ENCODE measurements at places on chromosomes 3 and 15.
A peak's percentile ranks its signal among the peaks of the same experiment; 100 is the strongest.

DNA sequence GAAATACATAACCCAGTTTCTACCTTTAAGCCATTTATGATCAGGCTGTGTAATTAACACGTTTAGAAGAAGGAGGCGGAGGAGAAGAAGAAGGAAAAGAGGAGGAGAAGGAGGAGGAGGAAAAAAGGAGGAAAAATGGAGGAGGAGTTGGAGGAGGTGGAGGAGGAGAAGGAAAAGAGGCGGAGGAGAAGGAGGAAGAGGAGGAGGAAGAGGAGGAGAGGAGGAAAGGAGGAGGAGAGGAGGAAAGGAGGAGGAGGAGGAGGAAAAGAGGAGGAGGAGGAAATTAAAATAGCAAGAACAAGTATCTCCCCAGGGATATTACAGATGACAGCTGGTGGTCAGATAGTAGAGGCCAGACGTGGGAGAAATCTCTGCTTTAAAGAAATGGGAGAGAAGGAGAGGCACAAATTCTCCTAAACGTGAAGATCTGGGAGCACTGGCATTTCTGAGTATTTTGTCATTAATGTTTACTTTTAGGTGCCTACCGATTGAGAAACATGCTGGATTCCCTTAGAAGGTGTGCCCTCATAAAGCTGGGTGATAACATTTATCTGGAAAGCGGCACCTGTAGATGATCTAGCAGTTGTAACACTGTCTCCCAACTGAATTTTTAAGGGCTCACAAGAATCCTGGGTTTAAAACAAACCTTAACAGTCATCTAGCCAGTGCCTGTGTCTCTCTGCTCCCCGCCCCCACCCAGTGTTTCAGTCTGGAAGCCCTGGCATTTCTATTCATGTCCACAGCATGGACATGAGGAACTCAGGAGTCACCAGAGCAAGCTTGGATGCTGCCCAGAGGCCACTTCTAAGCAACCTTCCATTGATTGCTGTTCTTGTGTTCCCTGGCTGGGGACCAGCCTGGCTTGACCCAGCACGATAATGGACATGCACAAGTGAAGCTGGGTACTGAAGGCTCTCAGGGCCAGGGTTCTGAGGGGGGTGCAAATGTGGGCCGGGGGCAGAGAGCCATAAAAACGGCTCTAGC, 75.2 kb downstream of the CHRNA7 start:
- peaks cover 7% of the 10 kb centered on the region for H3K4me1 ChIP-seq
- peaks cover 22% of the 10 kb centered on the region for H3K27me3 ChIP-seq
- no peaks in the 10 kb centered on the region for H3K36me3 ChIP-seq
- no peak for DNase-seq
- no peak overlapping the region for H3K4me3 ChIP-seq
- no peak overlapping the region for H3K27ac ChIP-seq

GRCh38 chr3:61877359-61878138, 316.2 kb downstream of the PTPRG start:
- no peak overlapping the region for H3K27ac ChIP-seq
- DNase-seq: no peak
- no peaks in the 10 kb centered on the region for H3K36me3 ChIP-seq

GRCh38 chr3:45841757-45842491, at the start of gene LZTFL1:
TSS of gene LZTFL1 (minus strand) at chr3:45842119. CDS start at chr3:45841991, 128 bp downstream.
- DNase-seq: peak; percentile 89
- H3K36me3 ChIP-seq: no peaks in the 10 kb centered on the region
- peak within 1 kb of the TSS; percentile 88 for H3K27ac ChIP-seq
- no peaks in the 10 kb centered on the region for H3K27me3 ChIP-seq
- peaks cover 15% of the 10 kb centered on the region for H3K4me1 ChIP-seq
- H3K4me3 ChIP-seq: peak within 1 kb of the TSS; percentile 95

GRCh38 chr3:140096037-140096436, 161.1 kb downstream of the CLSTN2 start:
- H3K4me3 ChIP-seq: no peak overlapping the region
- H3K36me3 ChIP-seq: no peaks in the 10 kb centered on the region
- DNase-seq: no peak
- peaks cover 11% of the 10 kb centered on the region for H3K27me3 ChIP-seq
- no peaks in the 10 kb centered on the region for H3K4me1 ChIP-seq

DNA sequence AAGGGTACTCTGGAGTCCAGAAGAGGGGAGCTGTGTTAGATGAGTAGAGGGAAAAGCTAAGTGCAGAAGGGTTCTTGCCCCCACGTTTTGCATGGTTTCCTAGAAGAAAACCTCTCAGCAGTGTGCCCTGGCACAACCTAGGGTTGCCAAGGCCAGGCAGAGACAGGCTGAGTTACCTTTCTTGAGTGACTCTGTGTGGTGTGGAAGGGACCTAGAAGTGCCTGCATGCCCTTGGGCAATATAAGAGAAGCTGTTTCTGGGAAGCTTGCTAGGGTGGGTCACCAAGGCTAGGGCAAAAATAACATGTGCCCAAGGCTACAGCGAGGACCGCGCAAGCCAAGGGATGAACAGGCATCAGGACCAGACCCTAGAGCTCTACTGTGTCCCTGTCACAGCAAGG, 3.4 kb upstream of the SAMD7 start:
- H3K36me3 ChIP-seq: peaks cover 2% of the 10 kb centered on the region
- no peak for DNase-seq
- peaks cover 6% of the 10 kb centered on the region for H3K27me3 ChIP-seq

DNA sequence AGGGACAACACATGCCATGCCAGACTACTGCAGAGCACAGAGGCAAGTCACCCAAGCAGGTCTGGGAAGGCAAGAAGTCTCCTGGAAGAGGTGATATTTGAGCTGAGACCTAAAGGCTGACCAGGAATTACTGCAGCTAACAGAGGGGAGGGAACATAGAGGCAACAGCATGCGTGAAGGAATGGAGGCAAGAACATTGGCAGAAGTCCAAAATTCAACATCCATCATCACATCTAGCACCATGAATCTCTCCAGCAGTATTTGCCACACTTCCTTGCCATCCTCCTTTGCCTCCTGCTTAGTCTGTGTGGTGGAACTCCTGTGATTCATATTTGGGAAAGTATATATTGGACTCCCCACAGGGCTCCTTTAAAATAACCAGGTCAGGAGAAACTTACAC, 870 bp upstream of the TSEN2 start:
- H3K27me3 ChIP-seq: no peaks in the 10 kb centered on the region
- peak overlapping the region; percentile 98 for H3K4me3 ChIP-seq
- H3K4me1 ChIP-seq: peaks cover 56% of the 10 kb centered on the region
- DNase-seq: no peak
- peak overlapping the region; percentile 86 for H3K27ac ChIP-seq

DNA sequence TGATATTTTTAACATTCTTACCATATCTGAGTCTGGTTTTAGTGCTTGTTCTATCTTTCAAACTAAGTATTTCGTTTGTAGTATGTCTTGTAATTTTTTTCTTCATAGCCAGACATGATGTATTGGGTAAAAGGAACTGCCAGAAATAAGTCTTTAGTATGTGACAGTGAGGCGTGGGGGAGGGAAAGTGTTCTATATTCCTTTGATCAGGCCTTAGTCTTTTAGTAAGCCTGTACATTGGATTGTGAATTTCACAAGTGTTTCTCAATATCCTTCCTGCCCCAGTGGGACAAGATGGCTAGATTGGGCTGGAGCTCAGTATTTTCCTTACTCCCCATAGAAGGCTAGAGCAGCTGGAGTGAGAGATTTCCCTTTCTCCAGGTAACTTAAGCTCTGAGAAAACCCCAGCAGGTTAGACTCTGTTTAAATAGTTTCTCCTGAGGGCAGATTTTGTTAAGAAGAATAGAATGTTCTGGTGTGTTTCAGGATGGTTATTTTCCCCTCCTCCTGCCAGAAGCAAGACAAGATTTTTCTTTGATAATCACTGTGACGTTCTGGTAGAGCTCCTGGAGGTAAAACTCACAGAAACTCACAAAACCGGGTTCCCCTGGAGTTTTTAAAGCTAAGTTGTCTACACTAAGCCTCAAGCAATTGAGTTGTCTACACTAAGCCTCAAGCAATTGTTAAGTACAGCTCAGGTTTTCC, 140.7 kb upstream of the ARPP21 start:
- no peak for DNase-seq
- H3K4me1 ChIP-seq: no peaks in the 10 kb centered on the region

DNA sequence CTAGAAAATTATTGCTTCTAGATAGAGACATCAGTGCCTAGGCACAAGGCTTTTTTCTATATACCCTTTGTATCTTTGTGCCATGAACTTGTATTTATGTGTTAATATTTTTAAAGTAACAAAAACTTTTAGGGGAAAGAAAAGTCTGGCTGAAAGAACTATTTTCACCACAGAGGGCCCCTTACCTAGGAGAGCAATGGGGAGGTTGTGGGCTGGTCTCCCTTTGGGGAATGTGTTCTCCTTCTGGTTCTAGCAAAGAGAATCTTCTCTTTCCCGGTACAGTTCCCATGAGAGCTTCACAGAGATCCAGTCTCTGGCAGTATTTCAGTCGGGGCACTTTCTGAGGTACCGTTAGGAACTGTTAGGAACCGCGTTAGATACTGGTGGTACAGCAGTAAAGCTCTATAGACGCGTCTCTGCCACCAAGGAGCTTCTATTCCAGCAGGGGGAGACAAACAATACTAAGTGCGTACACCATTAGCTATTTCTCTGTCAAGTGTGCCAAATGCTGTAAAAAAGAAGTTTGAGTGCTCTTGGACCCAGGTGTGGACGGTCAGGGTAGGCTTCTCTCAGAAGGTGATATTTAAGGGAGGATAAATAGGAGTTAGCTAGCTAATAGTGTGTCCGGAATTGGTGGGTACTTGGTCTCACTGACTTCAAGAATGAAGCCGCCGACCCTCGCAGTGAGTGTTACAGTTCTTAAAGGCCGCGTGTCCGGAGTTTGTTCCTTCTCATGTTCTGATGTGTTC, 4.6 kb upstream of the EPB42 start:
- no peaks in the 10 kb centered on the region for H3K36me3 ChIP-seq
- H3K27me3 ChIP-seq: peaks cover 6% of the 10 kb centered on the region
- DNase-seq: peak; percentile 58
- H3K4me3 ChIP-seq: peak overlapping the region; percentile 36
- H3K4me1 ChIP-seq: peaks cover 9% of the 10 kb centered on the region

DNA sequence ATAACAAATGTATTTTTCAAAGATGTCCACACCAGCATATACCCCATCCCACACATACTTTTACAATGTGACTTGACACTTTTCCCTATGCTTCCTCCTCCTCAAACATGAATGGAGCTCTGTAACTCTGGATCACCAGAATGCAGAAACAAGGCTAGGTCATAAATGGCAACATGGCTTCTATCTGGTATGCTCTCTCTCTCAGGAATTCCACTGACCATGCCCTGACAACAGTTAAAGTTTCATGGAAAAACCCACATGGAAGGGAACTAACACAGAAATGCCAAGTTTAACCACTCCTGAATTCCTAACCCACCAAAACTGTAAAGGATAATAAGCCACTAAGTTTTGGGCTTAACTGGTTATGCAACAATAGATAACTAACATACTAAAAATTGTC, 19.9 kb downstream of the MYO9A start:
- H3K4me3 ChIP-seq: no peak overlapping the region
- H3K27ac ChIP-seq: no peak overlapping the region
- H3K27me3 ChIP-seq: no peaks in the 10 kb centered on the region
- H3K4me1 ChIP-seq: no peaks in the 10 kb centered on the region

DNA sequence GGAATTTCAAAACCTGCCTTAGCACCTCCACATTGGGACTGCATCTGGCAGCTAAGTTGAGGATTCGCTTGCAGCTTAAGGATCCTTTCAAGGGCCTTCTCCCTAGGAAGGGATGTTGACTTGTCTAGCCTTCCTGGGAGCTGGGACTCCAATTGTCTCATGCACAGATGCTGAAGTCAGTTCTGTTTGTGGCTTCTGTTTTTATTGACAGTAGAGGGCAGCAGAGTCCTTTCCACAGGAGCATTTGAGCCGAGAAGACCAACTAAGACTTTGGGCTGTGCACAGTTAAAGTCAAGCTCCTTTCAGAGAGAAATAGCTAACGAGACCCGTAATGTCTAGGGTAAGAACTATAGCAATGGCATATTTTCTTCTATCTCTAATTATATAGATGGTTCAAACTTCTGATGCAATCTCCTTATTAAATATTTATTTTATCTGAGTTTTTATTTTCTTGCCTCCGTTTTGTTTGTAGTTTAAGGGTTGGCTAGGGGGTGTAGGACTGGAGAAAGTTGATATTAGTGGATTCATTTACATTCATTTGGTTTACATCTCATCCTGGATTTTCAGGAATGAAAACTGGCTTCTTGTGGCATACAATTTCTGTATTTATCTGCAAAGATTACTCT, 59.7 kb upstream of the KBTBD8 start:
- H3K27me3 ChIP-seq: peaks cover 38% of the 10 kb centered on the region
- H3K4me3 ChIP-seq: no peak overlapping the region
- no peak overlapping the region for H3K27ac ChIP-seq
- H3K36me3 ChIP-seq: no peaks in the 10 kb centered on the region
- DNase-seq: peak; percentile 40

GRCh38 chr3:14617508-14618023, 34.0 kb upstream of the CCDC174 start:
- H3K27me3 ChIP-seq: peaks cover 35% of the 10 kb centered on the region
- no peak overlapping the region for H3K27ac ChIP-seq
- no peaks in the 10 kb centered on the region for H3K4me1 ChIP-seq

DNA sequence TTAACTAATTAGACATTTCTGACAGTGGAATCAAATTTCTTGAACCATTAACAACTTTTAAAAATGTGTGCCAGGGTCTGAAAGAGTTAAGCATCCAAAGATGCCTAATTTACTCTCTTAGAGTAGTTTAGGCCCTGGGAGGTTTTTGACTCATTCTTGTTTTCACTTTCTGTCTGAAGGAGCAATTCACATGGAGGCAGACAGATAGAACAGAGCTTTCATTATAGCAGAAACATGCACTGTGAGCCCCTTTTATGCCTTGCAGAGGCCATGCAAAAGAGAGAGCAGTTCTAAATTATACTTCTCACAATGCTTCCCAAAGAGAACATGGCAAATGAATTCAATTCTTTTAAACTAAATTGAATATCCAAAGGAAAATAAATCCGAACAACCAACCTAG, 554.8 kb downstream of the MFSD1 start:
- DNase-seq: no peak
- no peaks in the 10 kb centered on the region for H3K36me3 ChIP-seq
- H3K4me3 ChIP-seq: no peak overlapping the region
- no peaks in the 10 kb centered on the region for H3K4me1 ChIP-seq

GRCh38 chr15:92930054-92930621, 30.0 kb downstream of the CHD2 start:
- DNase-seq: no peak

DNA sequence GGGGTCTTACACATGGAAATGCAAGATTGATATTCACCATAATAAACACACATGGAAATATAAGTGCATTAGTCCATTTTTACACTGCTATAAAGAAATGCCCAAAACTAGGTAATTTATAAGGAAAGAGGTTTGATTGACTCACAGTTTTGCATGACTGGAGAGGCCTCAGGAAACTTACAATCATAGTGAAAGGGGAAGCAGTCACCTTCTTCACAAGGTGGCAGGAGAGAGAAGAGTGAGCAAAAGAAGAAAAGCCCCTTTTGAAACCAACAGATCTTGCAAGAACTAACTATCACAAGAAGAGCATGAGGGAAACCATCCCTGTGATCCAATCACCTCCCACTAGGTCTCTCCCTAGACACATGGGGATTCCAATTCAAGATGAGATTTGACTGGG, 111.7 kb upstream of the TP63 start:
- H3K4me1 ChIP-seq: peaks cover 15% of the 10 kb centered on the region
- no peak for DNase-seq
- H3K36me3 ChIP-seq: peaks cover 22% of the 10 kb centered on the region
- no peak overlapping the region for H3K4me3 ChIP-seq
- no peak overlapping the region for H3K27ac ChIP-seq
- H3K27me3 ChIP-seq: no peaks in the 10 kb centered on the region

GRCh38 chr3:133206921-133207320, 168.7 kb downstream of the TMEM108 start:
- H3K36me3 ChIP-seq: no peaks in the 10 kb centered on the region
- peaks cover 20% of the 10 kb centered on the region for H3K27me3 ChIP-seq
- H3K27ac ChIP-seq: no peak overlapping the region
- peaks cover 13% of the 10 kb centered on the region for H3K4me1 ChIP-seq
- DNase-seq: no peak
